ENCODE measurements at places on chromosomes 11 and 22. TPM values are rescaled to one million over a fixed set of nuclear protein-coding genes. Genes with fewer than 3 reads are reported as not detected.

IGSF9B gene
- 0.15 TPM for total RNA-seq

GRIA4 gene
- total RNA-seq: not detected

A4GALT gene
- 35.8 TPM for total RNA-seq

HEPHL1 gene
- not detected for total RNA-seq

TSPAN18 gene
- total RNA-seq: not detected

BIRC3 gene
- total RNA-seq: 0.44 TPM

Data from smooth muscle cell of trachea (primary cell).